Stimulated activated CD4-positive, alpha-beta T cell treated with anti-CD3 and anti-CD28 coated beads, Interleukin-15, amount 100 ng/mL, for 48 hours (primary cell): ENCODE measurements at places on chromosomes 7 and 10.

- DNase-seq = no peak
Measured at GRCh38 chr7:26787701-26788100, 76.7 kb downstream of the SKAP2 start.

DNA sequence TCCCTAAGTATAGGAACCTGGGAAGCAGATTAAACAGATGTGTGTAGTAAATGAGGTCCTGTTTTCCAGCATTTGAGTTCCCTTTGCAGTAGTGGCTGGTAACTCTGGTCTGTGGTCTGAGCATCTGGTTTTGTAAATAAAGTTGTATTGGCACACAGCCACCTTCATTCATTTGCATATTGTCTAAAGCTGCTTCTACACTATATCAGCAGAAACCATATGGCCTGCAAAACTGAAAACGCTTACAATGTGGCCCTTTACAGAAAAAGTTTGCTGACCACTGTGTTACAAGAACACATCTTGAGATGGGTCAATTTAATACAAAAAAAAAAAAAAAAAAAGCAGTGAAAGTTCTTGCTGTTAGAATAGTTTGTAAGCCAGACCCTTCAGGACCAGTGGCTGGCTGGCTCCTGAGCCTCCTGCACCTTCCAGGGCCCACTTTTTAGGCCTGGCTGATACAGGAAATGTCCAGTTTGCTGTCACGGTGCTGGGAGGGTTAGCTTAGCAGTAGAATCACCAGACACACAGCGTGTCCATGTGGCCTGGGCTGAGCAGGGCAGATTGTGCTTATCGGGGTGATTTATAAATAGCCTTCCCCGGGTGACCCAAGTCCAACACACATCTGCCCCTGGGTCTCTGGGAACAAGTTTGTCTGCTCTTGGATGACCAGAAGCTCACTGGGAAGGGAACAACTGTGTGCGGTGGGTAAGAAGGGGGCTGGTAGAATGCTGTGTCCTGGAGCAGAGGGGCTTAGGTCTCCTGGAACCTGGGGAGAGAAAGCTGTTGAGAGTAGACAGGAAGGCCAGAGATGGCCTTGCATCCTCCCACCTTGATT, 1.4 kb downstream of the C10orf71 start:
- DNase-seq = no peak

DNA sequence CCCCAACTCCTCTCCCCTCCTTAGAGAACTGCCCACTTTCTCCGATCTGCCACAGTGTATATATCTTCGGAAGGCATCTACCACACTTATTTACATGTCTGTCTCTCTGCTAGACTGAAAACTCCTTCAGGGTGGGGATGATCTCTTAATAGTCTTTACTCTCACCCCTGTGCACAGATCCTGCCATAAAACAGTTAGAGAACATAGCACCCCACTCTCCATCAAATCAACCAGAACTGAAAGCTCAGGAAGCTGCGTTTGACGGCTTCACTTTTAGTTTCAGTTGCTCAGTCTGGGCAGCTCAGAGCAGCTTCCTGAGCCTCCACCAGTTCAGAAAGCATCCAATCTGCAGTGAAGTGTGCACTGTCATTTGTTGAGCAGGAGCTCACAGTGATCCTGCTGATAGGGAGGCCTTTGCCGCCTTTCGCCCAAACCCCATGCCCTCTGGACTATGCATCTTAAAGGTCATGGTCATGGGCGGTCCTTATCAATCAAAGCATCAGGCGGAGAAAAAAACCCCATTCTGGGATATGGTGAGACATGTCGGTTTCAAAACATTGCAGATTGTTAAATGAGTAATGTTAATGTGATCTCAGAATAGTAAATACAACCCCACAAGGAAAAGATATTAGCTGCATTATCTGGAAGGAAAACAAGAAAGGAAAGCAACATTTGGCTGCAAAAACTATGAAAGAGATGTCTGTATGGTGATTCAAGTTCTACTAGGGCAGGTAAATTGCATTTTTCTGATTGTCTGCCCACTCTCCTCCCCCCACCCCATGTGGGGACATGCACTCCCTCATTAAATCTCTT, 167.1 kb upstream of the ADO start:
- peak; percentile 80 for DNase-seq

DNA sequence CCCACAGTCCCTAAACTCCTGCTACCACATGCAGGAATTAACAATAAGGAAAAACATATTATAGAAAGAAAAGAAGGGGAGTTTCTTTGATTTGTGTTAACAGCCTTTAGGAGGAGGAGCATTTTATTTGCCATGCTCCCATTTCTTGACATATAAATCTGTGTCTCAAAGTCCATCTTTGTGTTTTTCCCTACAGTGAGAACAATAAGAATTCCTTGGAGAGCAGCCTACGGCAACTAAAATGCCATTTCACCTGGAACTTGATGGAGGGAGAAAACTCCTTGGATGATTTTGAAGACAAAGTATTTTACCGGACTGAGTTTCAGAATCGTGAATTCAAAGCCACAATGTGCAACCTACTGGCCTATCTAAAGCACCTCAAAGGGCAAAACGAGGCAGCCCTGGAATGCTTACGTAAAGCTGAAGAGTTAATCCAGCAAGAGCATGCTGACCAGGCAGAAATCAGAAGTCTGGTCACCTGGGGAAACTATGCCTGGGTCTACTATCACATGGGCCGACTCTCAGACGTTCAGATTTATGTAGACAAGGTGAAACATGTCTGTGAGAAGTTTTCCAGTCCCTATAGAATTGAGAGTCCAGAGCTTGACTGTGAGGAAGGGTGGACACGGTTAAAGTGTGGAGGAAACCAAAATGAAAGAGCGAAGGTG, 4.1 kb downstream of the IFIT2 start:
- DNase-seq = no peak

- no peak for DNase-seq
Measured at GRCh38 chr7:81594767-81595166, 175.1 kb downstream of the HGF start.

DNA sequence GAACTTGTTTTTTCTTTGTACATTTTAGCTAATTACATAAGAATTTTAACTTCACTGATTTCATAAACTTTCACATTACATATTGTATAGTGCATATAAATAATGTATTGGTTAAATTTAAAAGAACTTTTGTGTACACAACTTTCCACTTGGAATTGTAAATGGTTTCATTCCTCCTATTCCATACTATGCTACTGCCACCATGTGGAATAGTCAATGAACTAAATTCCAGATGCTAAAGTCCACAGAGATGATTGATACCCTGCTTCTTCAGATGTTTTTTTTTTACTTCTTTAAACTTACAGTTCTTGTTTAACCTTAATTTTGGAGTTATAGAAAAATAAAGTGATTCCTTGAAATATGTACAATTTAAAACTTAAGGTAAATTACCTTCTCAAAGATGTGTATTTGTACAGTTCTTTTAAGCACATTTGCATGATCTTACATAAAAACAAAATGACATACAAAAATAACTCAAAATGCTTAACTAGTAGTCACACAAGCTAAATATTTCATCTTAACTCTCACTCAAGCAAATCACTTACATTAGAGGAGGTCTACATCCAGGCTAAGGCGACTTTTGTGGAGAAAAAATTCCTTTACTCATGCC, 247.6 kb upstream of the HGF start:
- DNase-seq = no peak

GRCh38 chr10:132630156-132630555, 92.6 kb downstream of the INPP5A start:
- no peak for DNase-seq

- no peak for DNase-seq
Measured at GRCh38 chr10:85379338-85379737, 987.3 kb downstream of the GRID1 start.

GRCh38 chr7:110944448-110944847, 146.5 kb upstream of the LRRN3 start:
- DNase-seq = no peak

GRCh38 chr10:76552091-76552873, 1085.3 kb downstream of the KCNMA1 start:
- DNase-seq = no peak

GRCh38 chr7:119482209-119482608, 790.8 kb upstream of the KCND2 start:
- no peak for DNase-seq

DNA sequence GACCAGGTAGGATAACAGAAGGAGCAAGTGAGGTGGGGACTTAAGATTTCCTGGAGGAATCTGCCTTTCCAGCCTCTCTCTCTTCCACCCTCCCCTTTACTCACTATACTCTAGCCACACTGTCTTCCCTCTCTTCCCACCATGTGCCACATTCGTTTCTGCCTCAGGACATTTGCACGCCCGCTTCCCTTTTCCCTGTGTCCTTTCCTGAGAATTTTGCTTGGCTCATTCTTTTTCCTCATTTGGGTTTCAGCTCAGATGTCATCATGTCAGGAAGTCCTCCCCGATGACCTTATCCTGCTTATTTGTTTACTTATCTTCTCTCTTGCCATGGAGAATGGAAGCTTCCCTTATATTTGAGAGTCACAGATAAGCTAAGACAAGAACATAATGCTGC, 363.8 kb downstream of the PRPF18 start:
- no peak for DNase-seq

DNA sequence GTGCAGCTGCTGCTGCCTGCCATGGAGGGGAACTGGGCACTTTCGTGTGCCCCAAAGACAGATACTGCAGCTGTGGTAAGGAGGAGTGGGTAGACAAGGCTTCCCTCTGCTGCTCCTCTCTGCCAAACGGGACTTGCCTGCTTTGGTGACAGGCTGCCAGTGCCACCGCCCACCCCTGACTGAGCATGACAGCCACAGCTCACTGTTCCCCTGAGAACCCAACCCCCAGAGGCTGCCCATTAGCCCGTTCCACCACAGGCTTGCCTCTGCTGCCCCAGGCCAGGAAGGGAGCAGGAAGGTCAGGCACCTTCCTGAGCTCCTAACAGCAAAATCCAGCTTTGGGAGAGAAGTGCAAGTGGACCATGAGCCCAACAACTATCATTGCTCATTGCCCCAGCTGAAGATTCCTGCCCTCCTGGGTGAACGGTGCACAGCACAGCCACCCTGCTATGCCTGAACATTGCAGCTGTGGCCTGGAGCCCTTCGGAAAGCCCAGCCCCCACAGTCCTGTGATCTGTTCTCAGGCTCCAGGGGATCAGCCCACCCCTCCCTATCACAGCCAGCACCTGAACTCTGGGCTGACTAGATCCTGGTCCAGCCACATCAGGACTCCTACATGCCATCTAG, 58.7 kb upstream of the ANTXRL start:
- no peak for DNase-seq

DNA sequence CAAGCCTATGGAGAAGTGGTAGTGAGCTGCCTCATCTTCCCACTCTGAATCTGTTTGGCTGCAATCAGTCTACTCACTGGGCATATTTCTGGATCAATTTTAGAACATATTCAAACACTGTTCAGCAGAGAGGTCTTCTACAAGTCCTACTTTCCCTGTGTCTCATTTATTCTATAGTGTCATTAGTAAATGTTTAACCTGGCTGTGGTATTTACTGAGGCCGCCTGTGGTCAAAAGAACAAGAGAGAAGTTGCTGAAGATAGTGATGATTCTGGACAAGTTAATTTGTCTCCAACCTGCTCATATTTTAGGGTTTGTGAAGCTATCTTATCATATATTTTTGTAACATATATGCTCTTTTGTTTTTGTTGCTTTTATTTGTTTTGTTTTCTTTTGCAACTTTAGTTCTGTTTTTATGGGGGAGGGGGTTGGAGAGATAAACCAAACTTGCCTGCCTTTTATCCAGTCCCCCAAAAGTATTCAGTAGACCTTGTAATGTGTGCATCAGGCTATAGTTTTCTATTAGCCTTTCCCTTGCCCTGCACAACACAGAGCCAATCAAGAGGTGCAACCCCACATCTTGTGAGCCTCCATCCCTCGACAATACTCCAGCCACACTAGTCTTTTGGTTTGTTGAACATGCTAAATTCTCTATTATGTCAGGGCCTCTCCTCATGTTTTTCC, 362.8 kb upstream of the MBL2 start:
- DNase-seq = no peak

DNA sequence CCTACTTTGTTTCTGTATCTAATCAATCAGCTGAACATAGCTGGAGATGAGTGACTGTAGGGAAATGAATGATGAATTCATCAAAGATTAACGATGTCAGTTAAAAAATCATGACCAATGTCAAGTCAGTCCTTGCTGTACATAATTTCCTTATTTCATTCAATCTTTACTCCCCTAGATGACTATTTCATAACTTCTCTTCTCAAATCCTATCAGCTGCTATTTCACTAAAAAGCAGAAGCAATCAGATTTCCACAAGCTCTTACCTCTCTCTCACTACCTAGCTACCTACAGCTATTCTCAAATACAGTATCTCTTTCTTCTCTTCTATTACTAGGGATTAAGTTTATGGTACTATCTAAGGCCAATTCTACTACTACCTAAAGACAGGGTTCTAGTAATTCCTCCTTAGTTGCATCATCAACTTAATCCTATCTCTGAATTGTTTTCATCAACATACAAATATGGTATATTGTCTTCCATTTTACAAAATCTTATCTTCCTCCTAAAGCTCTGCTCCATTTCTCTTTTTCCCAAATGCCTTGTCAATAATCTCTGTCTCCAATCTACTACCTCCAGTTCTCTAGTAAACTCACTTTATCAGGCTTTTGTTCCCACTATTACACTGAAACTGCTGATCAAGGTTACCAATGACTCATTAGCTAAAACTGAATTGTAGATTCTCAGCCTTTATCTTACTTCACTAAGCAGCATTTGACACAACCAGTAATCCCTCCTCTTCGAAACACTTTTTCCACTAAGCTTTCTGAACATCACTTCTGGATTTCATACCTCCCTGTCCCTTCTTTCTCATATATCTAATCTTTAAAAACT, 28.4 kb downstream of the JMJD1C start:
- DNase-seq = no peak

GRCh38 chr7:127287133-127287532, 34.4 kb upstream of the GRM8 start:
- DNase-seq = no peak

DNA sequence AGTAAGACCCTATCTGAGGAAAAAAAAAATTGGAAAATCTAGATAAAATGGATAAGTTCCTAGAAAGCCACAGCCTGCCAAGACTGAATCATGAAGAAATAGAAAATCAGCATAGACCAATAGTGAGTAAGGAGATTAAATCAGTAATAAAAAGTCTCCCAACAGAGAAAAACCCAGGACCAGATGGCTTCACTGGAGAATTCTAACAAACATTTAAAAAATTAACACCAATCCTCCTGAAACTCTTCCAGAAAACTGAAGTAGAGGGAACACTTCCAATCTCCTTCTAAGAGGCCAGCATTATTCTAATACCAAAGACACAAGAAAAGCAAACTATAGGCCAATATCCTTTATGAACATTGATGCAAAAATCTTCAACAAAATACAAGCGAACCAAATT, 8.8 kb upstream of the LIMK1 start:
- DNase-seq = no peak
